ENCODE measurements at places on chromosomes 7 and 10.

- DNase-seq, result no peak
Measured at GRCh38 chr10:119335671-119336353, 128.4 kb downstream of the GRK5 start.

GRCh38 chr7:30226614-30227268 is 57.7 kb upstream of the ZNRF2 start:
- no peak for DNase-seq

- DNase-seq, result no peak
Measured at GRCh38 chr7:13179011-13179582, 491.7 kb downstream of the ARL4A start.

GRCh38 chr7:12475362-12476063 is 71.8 kb upstream of the VWDE start:
- DNase-seq, result no peak

DNA sequence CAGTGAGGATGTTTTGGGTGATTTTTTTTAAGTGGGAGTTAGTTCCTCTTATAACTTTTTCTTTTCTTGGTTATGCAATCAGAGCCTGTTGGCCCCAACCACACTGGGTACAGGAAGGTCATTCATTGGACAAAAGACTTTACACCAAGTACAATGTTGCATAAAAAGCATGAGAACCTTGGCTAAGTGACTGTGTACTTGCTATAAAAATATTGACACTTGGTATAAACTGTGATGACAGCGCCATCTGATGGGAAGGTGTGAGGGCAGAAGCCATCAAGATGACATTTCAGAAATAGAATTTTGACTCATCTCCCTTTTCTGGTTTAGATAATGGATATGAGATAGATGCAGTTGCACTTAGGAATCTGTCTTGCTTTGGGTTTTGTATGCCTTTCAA is 126.4 kb upstream of the CCDC6 start:
- peak; percentile 36 for DNase-seq

- DNase-seq, result no peak
Measured at GRCh38 chr10:61845196-61845949, 56.1 kb upstream of the ARID5B start.

GRCh38 chr7:104098890-104099289 is 108.9 kb downstream of the ORC5 start:
- no peak for DNase-seq

- DNase-seq, result no peak
Measured at GRCh38 chr7:17256375-17256774, 42.1 kb upstream of the AHR start.

Data from GF-D8 (cell line).